ENCODE measurements at places on chromosomes 2 and 18.
A peak's percentile ranks its signal among the peaks of the same experiment; 100 is the strongest.

DNA sequence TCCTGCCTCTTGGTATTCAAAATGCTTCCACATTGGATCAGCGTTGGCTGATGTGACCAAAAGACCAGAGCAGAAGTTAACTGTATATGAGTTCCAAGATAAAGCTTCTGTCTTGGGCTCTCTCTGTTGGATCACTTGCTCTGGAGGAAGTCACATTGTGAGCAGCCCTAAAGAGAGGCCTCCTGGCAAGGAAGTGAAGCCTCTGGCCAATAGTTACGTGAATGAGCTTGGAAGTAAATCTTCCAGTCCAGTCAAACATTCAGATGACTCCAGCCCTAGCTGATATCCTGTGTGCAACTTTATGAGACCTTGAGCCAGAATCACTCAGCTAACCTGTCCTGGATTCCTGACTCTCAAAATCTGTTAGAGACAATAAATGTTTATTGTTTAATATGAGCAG, 67.7 kb upstream of the CDKL4 start:
- DNase-seq: no peak
- no peak overlapping the region for H3K4me3 ChIP-seq
- no peaks in the 10 kb centered on the region for H3K27me3 ChIP-seq
- H3K36me3 ChIP-seq: peaks cover 2% of the 10 kb centered on the region
- H3K27ac ChIP-seq: no peak overlapping the region

GRCh38 chr2:71353248-71353647, 21.7 kb downstream of the ZNF638 start:
- H3K27me3 ChIP-seq: no peaks in the 10 kb centered on the region
- DNase-seq: no peak
- H3K36me3 ChIP-seq: peaks cover 44% of the 10 kb centered on the region
- peak overlapping the region; percentile 59 for H3K4me3 ChIP-seq
- peak overlapping the region; percentile 29 for H3K27ac ChIP-seq

DNA sequence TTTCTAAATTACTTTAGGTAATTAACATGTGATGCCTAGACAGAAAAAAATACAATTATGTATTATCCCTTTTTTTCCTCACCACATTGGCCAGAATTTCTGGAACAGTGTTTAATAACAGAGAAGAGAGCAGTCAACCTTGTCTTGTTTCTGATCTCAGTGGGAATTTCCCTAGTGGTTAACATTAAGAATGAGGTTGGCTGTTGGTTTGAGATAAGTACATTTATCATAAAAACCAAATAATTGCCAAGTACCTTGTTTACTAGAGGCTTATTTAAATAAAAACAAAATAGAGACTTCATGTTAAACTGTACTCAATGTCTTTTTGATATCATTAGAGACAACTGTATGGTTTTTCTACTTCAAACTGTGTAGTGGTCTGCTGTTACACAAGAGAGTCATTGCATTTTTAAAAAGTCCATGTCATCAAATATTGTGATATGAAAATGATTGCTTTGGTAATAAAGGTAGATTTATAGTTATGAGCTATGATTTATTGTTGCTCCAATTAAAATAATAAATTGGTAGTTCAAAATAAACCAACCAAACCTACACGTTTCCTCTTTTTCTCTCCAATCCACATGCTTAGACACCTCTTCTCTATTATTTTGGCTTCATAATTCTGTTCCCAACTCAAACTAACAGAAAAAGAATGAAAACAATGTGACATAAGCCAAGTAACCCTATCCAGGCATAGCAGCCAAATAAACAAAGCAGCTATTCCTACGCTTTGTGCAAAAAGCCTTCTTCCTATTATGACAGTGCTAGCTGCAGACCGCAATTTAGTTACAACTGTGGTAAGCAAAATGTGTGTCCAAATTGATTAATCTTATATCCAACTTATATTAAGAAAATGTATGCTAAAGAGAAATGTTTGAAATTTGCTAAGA, 20.9 kb upstream of the TANK start:
- peak overlapping the region; percentile 91 for H3K27ac ChIP-seq
- peak; percentile 33 for DNase-seq
- H3K4me3 ChIP-seq: peak overlapping the region; percentile 100
- H3K4me1 ChIP-seq: peaks cover 50% of the 10 kb centered on the region

DNA sequence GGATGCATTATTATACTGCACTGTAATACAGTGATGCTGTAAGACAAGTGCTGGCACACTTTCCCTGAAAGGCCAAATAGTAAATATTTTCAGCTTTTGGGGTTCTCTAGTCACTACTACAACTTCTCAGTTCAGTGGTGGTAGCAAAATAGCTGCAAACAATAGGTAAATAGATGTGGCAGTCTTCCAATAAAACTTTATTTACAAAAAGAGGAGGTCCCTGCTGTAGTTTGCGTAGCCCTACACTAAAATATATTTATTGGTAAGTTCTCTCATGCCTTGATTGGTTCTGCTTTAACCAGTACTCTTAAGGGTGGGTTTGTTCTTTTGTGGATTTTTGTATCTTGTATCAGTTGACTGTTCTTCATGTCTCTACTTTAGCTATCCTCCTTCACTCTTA, 7.8 kb downstream of the GLS start:
- H3K4me1 ChIP-seq: peaks cover 77% of the 10 kb centered on the region
- H3K4me3 ChIP-seq: peak overlapping the region; percentile 77
- no peaks in the 10 kb centered on the region for H3K27me3 ChIP-seq
- DNase-seq: no peak
- peaks cover 14% of the 10 kb centered on the region for H3K36me3 ChIP-seq

DNA sequence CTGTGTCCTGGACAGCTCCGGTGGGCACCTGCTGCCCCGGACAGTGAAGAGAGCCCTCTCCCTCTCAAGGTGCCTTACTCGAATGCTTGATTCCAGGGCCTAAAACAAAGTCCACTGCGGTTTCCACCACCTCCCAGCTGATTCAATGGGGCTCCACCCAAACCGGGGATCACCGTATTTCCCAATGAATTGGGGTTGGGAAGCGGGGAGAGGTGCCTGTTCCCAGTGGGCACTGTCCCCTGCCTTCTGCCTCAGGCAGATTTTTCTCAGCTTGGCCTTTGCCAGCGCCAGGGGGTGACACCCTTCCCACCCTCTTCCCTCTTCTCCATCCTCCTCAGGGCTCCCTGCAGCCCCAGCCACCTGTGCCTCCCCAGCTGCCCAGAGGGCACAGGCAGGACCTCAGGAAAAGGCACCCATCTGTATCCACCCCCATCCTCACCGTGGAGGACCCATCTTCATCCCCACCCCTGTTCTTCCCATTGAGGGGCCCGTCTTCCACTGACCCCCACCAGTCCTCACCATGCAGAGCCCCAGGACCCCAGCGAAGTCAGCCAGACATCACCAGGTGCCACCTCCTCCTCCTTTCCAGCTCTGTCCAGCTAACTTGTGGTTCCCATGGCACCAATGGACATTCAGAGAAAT, 66.7 kb upstream of the HPCAL1 start:
- DNase-seq: no peak
- H3K4me1 ChIP-seq: no peaks in the 10 kb centered on the region
- H3K36me3 ChIP-seq: no peaks in the 10 kb centered on the region
- no peaks in the 10 kb centered on the region for H3K27me3 ChIP-seq
- H3K27ac ChIP-seq: no peak overlapping the region
- no peak overlapping the region for H3K4me3 ChIP-seq

DNA sequence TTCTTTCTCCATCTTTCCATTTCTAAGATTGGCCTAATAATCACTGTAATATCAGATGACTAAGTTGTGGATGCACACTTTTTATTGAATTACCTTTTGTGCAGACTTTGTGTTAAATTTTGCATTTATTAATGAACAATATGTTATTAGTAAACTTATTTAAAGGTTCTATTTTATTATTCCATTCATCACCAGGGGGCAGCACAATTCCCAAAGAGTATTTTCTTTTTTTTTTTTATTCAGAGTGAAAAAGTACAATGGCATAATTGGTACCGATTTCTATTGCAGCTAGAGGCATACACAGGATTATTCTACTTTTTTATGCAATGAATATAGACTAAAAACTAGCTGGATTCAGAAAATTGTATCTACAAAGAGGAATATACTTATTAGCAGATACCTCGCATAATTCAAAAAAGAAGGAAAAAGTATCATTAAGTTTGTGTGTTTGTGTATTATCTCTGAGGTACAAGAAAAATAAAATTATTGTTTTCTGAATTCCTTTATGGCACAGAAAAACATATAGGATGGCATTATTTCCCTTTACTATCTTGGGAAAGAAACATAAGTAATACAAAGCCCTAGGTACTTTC, 390.6 kb downstream of the ERBB4 start:
- no peaks in the 10 kb centered on the region for H3K36me3 ChIP-seq
- no peak overlapping the region for H3K4me3 ChIP-seq
- no peaks in the 10 kb centered on the region for H3K4me1 ChIP-seq
- no peak for DNase-seq
- H3K27ac ChIP-seq: no peak overlapping the region

- no peak overlapping the region for H3K27ac ChIP-seq
- no peak for DNase-seq
- no peak overlapping the region for H3K4me3 ChIP-seq
- H3K4me1 ChIP-seq: peaks cover 9% of the 10 kb centered on the region
- H3K36me3 ChIP-seq: no peaks in the 10 kb centered on the region
These were observed 3.1 kb upstream of the SEH1L start for GRCh38 chr18:12944709-12945108.

DNA sequence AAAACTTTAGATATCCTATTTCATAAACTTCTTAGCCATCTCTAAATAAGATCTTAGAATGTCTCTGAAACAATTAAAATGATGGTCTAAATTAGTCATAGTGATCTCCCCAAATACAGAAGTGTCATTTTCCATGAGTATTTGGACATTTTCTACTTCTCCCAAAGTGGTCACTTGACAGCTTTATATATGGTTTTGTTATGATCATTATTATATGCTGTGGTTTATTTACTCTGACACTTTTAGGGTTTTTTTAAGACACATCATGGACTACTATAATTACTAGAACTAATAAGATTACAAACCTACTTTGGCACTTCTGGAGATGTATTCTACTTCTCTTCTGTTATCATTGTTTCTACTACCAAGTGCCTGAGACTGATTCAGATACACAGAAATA, 47.1 kb downstream of the SLC25A12 start:
- H3K4me3 ChIP-seq: no peak overlapping the region
- H3K27ac ChIP-seq: no peak overlapping the region
- DNase-seq: no peak
- H3K4me1 ChIP-seq: no peaks in the 10 kb centered on the region
- H3K27me3 ChIP-seq: no peaks in the 10 kb centered on the region

DNA sequence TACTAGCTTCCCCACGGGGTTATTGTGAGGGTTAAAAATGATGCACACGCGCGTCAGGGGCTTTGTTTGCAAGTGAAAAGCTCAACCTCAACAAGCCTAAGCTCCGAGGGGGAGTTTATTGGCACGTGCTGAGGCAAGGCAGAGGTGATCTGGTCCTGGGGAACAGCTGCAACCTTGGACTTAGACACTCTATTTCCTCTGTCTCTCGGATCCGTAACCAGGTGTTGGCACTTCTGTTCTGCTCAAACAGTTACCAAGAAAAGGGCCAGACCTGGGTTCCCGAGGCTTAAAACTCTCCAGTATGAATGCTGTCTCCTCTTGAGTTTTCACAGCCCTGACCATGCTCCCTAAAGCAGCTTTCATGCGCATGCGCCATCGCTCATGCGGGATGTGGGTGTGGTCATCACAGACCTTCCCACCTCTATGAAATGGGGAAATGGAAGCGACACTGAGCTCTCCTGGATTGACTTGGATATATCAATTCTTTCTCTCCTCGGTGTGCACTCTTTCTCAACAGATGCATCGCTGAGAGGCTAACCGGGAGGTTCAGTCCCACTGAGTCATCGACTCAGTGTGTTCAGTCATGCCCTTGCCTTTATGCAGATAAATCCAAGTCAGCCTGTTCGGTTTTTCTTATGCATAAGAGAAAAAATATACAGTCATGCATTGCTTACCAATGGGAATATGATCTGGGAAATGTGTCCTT, 19.9 kb upstream of the RAB31 start:
- no peak for DNase-seq
- H3K36me3 ChIP-seq: no peaks in the 10 kb centered on the region
- no peak overlapping the region for H3K4me3 ChIP-seq
- peaks cover 10% of the 10 kb centered on the region for H3K27me3 ChIP-seq

- H3K4me3 ChIP-seq: no peak overlapping the region
- no peak for DNase-seq
- no peaks in the 10 kb centered on the region for H3K4me1 ChIP-seq
- H3K27me3 ChIP-seq: no peaks in the 10 kb centered on the region
- H3K27ac ChIP-seq: no peak overlapping the region
These were observed 228.4 kb upstream of the MEX3C start for GRCh38 chr18:51425889-51426288.

GRCh38 chr18:76588601-76589226, 93.7 kb upstream of the ZNF516 start:
- no peaks in the 10 kb centered on the region for H3K4me1 ChIP-seq
- H3K36me3 ChIP-seq: no peaks in the 10 kb centered on the region
- no peak overlapping the region for H3K27ac ChIP-seq
- no peak for DNase-seq
- H3K27me3 ChIP-seq: peaks cover 4% of the 10 kb centered on the region
- no peak overlapping the region for H3K4me3 ChIP-seq

- DNase-seq: no peak
- no peak overlapping the region for H3K27ac ChIP-seq
- no peaks in the 10 kb centered on the region for H3K4me1 ChIP-seq
- no peaks in the 10 kb centered on the region for H3K27me3 ChIP-seq
- no peaks in the 10 kb centered on the region for H3K36me3 ChIP-seq
These were observed 206.6 kb upstream of the RBMS1 start for GRCh38 chr2:160700021-160700814.

- no peak overlapping the region for H3K27ac ChIP-seq
- H3K4me1 ChIP-seq: no peaks in the 10 kb centered on the region
- peaks cover 2% of the 10 kb centered on the region for H3K27me3 ChIP-seq
These were observed 38.1 kb downstream of the RPL37A start for GRCh38 chr2:216536734-216537210.

- DNase-seq: no peak
- peaks cover 2% of the 10 kb centered on the region for H3K27me3 ChIP-seq
- no peak overlapping the region for H3K27ac ChIP-seq
- H3K4me3 ChIP-seq: no peak overlapping the region
These were observed 181.5 kb downstream of the KLHL29 start for GRCh38 chr2:23566241-23567142.

- H3K36me3 ChIP-seq: no peaks in the 10 kb centered on the region
- DNase-seq: no peak
- no peak overlapping the region for H3K4me3 ChIP-seq
- H3K27ac ChIP-seq: no peak overlapping the region
- H3K27me3 ChIP-seq: peaks cover 5% of the 10 kb centered on the region
- H3K4me1 ChIP-seq: no peaks in the 10 kb centered on the region
These were observed 130.6 kb downstream of the TWIST2 start for GRCh38 chr2:238978497-238978896.

- DNase-seq: no peak
- no peak overlapping the region for H3K27ac ChIP-seq
- H3K27me3 ChIP-seq: no peaks in the 10 kb centered on the region
- H3K4me1 ChIP-seq: no peaks in the 10 kb centered on the region
- H3K36me3 ChIP-seq: peaks cover 5% of the 10 kb centered on the region
These were observed 109.2 kb upstream of the MGAT5 start for GRCh38 chr2:134144651-134145050.

GRCh38 chr2:31318361-31319336, 84.7 kb downstream of the EHD3 start:
- no peaks in the 10 kb centered on the region for H3K36me3 ChIP-seq
- H3K27me3 ChIP-seq: no peaks in the 10 kb centered on the region
- no peak overlapping the region for H3K4me3 ChIP-seq
- peaks cover 30% of the 10 kb centered on the region for H3K4me1 ChIP-seq

GRCh38 chr2:72128059-72128842, 19.4 kb downstream of the CYP26B1 start:
- H3K27me3 ChIP-seq: no peaks in the 10 kb centered on the region
- H3K4me3 ChIP-seq: no peak overlapping the region
- no peaks in the 10 kb centered on the region for H3K4me1 ChIP-seq
- DNase-seq: no peak
- H3K27ac ChIP-seq: no peak overlapping the region
- no peaks in the 10 kb centered on the region for H3K36me3 ChIP-seq

GRCh38 chr2:233223059-233223894, 28.2 kb upstream of the ATG16L1 start:
- H3K36me3 ChIP-seq: no peaks in the 10 kb centered on the region
- no peak for DNase-seq
- no peak overlapping the region for H3K4me3 ChIP-seq
- H3K27ac ChIP-seq: no peak overlapping the region
- no peaks in the 10 kb centered on the region for H3K27me3 ChIP-seq
